Activated CD4-positive, alpha-beta T cell treated with anti-CD3 and anti-CD28 coated beads, Interleukin-2, amount 50 U/mL, for 1 hour (primary cell): ENCODE measurements at places on chromosomes 1 and 21.

- DNase-seq = no peak
Observed at GRCh38 chr1:158952416-158952815, 21.1 kb downstream of the PYHIN1 start.

DNA sequence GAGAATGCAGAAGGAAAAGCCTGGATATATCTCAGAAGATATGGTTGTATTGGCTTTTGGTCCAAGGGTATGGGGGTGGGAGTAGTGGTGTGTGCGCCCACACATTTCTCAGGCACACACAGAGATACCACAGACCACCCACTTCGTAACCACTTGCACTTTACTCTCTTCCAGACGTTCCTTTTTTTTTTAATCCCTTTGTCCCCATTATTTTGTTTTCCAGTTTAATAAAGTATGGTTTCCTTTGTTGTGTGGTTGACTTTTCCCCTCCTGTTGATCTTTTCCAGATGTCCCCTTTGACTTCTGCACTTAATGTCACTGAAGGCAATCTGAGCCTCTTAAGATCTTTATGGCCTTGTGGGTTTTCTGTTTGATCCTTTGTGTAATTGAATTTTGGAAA is 10.5 kb upstream of the TARS2 start:
- DNase-seq = no peak

GRCh38 chr1:167373986-167374385 is 144.3 kb downstream of the CD247 start:
- DNase-seq = no peak

GRCh38 chr1:172292840-172293239 is 127.6 kb upstream of the C1orf105 start:
- no peak for DNase-seq

- no peak for DNase-seq
Observed at GRCh38 chr1:175774921-175775320, 31.5 kb upstream of the TNR start.
